Testis (tissue), 5 donors: ENCODE measurements at places on chromosomes 2 and 18.

GRCh38 chr2:201466050-201466675 lies 14.6 kb downstream of the STRADB start:
- DNase-seq = no peak

GRCh38 chr2:129142465-129142864 lies 823.8 kb upstream of the HS6ST1 start:
- DNase-seq = no peak

DNA sequence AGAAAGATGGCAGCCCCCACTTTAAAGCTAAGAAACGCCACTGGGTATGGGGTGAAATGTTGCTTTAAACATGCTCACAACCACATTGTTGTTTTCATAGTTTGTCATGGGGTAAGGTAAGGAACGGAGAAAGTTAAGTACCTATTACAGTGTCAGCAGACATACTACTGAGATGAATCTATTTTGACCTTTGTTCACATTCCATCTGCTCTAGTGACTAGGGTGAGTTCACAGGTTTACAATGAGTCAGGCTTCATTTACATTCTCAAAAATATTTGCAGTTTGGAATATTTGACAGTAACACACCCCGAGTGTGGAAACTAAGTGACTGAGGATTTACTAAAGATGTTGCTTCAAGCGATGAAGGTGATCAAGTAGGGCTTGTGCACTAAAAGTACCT lies 428.7 kb upstream of the ACVR2A start:
- DNase-seq = no peak

DNA sequence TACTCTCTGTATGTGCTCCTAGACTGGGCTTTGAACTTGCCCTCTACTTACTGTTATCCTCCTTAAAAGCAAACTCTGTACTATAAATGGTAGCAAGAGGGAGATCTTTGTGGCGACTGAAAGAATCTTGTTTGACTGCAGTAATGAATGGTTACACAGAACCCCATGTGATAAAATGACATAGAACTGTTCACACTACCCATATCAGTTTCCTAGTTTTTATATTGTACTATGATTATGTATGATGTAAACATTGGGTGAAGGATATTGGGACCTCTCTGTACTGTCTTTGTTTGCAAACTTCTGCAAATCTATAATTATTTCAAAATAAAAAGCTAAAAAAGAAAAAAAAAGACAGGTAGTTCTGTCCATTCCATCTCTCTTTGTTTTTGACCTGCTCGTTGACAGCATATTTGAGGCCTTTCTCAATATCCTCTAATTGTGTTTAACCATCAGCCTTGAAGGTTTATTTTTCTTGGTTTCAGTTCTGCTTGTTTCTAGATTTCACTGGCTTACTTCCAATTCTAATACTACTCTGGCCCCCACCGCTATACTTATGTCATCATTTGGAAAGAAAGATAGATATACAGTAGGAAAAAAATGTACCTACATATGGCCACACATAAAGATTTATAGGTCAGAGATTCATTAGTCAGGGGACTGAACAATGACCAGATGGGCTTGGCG lies 79.2 kb upstream of the MYO3B start:
- no peak for DNase-seq
